ENCODE measurements at places on chromosomes 7 and 10.

- no peak for DNase-seq
Measured at GRCh38 chr7:79610748-79611304, 157.4 kb upstream of the MAGI2 start.

- DNase-seq: no peak
Measured at GRCh38 chr10:119139464-119140067, 25.9 kb downstream of the SFXN4 start.

GRCh38 chr10:132438091-132439024 is 41.4 kb downstream of the PWWP2B start:
- DNase-seq: no peak

DNA sequence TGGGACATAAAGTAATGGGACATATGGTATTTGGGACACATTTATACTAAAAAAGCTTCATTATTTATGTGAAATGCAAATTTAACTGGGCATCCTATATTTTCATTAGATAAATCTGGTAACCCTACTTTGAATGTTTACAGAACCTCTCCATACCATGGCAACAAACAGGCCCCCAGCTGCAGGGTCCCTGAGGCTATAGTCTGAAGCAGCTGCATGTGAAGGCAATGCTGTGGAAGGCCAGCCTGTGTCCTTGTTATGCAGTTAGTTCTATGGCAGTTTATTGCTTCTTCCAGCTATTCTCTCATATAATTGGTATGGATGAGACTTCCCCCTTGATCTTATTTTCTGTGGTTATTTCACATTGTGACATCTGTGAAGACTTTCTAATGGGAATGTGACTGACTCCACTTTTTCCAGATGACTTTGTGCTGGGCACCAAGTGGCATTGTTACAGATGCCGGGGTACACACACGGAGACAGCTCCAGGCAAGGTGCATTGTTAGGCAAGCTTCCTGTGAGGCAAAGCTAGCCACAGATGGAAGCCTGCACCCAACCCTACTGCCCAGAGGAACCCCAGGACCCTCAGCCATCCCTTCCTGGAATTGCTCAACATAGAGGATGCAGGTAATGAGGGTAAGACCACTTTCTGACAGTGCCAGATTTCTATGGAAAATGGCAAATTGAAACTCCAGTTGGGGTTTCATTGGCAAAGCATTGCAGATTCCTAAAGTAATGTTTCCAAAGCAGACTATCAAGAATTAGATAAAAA is 49.5 kb upstream of the ADAM12 start:
- DNase-seq: no peak

DNA sequence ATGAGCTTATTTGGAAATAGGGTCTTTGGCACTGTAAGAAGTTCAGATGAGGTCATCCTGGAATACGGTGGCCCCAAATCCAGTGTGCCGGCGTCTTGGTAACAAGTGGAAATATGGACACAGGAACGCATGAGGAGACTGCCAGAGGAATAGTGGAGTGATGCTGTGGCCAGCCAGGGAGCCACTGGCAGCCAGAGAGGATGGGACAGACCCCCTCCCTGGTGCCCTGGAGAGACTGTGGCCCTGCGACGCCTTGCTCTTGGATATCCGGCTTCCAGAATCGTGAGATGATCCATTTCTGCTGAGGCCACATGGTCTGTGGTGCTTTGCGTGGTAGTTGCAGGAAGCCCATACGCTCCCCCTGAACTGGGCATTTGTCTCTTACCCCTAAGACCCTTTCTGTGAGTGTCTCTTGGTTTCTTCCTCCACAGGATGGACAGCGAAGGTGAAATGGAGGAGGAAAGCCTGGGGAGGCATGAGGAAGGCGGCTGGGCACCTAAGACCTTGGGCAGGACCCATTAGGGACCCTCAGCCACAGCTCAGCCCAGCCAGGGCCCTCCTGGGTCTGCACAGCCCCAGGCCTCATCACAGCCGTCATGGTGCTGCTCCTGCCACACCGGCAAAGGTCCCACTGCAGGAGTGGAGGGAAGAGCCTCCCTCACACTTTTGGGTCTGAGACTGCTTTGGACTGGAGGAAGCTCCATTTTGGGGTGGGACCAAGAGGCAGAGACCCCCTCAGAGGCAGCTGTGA is 53.6 kb downstream of the INSIG1 start:
- no peak for DNase-seq

- DNase-seq: no peak
Measured at GRCh38 chr10:6504296-6504695, 75.8 kb downstream of the PRKCQ start.

DNA sequence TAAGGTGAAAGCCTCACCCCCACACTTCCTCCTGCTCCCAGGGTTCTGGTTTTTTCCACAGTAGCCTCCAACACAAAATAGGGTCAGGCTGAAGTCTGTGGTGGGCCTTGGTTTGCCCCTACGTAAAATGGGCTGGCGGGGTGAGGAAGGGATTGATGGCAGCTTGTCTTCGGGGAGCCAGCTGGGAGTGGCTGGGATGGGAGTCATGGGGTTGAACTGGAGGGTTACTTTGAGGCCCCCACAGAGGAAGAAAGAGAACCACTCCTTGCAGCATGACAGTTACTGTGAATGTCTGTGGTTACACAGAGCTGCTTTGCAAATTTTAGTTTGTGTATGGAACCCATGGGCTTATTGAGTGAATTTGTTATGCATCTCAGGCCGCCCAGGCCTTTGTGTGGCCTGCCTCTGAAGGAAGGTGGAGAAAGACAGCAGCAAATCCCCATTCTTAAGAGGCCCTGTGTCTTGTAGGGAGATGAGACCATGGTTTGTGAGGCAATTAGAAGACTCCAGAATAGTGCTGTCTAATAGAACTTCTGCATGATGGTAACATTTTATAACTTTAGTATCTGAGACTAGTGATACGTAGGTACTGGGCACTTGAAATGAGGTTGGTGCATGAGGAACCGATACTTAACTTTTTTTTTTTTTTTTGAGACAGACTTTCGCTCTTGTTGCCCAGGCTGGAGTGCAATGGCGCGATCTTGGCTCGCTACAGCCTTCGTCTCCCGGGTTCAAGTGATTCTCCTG is 8.1 kb downstream of the TRIM8 start:
- DNase-seq: no peak

- no peak for DNase-seq
Measured at GRCh38 chr10:96724621-96725020, 4.3 kb upstream of the PIK3AP1 start.

DNA sequence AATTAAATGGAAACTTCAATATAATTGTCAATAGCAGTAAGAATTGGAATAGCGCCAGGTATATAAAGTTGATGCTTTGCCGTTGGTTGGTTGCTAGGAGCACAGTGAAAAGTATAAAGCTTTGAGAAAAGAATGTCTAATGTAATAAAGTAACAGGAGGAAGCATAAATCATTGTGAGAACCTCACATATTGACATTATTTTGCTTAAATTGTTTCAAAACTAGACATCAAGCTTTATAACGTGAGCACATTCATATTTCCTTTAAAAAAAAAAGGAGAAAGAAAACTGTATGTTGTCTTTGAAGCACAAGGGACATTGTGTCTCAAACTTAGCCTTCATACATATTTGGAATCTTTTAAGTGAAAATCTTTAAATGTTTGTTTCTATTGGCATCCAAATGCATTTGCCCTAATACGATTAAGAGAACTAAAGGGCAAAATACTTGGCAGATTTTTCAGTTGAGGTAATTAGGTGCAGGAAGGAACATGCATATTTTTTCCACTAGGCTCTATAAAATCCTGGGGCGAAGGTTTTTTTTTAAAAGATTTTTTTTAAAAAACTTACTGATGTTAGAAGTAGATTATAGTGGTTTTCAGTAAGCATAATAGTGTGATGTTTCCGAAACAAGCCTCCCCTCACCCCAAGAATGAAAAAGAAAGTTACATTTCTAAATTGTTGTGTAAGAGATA is 92.4 kb downstream of the ARID5B start:
- DNase-seq: peak; percentile 9

DNA sequence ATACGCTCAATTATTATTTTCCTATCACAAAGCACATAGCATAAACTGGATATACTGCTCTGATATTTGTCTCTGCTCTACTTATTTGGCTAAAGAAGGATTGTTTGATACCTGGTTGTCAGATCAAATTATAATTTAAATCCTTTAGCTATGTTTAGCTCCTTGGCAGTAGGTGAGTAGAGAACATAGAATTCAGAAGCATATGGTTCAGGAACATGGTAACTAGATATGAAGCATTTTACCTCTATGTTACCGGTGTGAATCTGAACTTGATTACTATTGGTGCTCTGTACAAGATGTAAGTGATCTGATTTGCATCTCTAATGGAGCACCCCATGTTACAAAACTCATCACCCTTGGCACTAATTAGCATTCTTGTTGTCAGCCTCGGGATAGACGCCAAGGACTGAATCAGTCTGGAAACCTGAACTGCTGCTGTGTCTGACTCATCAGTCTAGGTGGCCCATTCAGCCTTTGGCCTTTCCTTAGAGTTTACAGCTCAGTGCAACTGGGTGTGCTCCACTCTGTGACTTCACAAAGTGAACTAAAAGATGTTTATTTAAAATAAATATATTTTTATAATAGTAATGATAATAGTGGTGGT is 12.3 kb upstream of the MYPN start:
- peak; percentile 93 for DNase-seq

DNA sequence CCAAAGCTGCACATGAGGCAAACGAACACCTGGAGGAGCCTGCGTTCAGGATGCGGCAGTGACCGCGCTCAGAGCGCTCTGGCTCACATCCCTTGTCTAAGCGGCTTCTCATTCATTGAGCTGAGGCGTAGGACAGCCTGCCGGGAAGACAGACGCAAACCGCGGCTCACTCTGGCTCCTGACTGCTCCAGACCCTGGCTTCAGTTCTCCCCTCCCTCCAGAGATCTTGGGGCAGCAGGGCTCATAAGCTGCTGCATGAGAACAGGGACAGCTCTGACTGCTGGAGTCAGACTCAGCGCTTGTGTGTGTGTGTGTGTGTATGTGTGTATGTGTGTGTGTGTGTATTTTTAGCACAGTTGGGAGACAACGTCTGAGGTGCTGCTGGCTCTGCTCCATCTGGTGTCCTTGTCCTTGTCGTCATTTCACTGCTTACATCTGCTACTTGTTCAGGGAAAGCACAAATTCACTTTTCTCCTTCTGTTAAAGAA is 15.8 kb upstream of the LYZL2 start:
- peak; percentile 6 for DNase-seq

DNA sequence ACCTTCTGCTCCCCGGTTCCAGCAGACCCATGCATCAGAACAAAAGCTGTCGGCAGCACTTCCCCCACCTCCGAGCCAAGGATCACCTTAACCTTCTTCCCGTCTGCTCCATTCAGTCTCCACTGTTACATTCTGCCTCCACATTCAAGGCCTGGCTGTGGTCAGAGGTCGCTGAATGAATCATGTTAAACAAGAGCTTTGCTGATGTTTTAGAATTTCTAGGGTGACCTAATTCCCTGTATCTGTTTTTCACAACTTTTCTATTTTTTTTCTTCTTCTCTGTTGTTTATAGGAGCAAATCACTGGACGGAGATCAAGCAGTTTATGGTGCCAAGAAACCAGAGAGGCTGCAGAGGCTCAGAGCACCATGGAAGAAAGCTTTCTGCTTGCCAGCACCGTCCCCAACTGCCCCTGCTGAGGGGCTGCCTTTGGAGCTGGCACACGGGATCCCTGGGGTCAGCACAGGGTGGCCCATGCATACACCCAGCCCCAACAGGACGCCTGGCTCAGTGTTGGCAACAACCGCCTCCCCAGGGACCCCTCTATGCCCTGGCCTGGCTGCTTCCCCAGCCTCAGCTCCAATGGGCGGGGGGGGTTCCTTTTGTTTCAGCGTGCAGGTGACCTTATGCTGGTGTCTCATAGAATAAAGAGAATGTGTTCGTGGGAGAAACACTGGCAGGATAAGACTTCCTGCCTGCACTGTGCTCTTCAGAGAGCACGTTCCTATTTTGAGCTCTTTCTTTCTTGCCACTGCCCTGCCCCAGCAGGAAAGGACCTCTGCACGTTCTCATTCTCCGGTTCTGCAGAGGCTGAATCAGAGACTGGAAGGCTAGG is 182.7 kb upstream of the LYZL2 start:
- DNase-seq: peak; percentile 93

DNA sequence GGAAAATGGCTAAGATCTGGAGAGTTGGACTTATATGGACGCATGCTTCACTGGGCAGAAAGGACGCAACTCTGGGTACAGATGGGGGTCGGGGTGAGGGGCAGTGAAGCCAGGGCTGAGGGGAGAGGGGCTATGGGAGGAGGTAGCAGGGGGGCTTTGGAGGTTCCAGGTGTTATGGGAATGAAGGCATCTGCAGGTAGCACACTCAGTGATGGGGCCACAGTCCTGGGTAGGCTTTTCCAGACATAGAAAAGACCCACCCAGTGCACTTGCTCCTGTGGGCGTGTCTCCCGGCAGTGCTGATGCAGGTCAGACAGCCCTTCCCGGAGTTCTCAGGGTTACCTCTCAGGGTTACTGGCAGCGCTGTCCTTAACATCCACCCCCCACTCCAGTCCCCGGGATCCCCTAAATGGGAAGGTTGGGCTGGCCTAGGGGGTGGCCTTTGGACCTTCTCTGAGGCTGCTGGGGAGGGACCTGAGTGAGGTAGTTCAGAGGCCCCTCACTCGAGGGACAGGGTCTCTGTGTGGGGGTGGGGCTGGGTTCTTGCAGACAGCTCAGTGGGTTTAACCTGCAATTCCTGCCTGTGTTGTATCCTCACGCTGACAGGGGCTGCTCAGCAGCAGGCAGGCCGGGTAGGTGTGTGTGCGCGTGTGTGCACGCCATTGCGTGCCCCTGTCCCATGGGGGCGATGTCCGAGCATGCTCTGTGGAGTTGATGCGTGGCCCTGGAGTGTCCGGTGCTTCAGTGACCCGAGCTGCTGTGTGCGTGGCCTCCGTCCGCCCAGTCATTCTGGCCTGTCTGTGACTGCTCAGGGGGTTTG is 6.2 kb downstream of the ZYX start:
- DNase-seq: no peak

- DNase-seq: no peak
Measured at GRCh38 chr7:74656441-74656836, 1.1 kb upstream of the GTF2I start.

- DNase-seq: no peak
Measured at GRCh38 chr10:76244061-76244686, 812.8 kb downstream of the LRMDA start.

DNA sequence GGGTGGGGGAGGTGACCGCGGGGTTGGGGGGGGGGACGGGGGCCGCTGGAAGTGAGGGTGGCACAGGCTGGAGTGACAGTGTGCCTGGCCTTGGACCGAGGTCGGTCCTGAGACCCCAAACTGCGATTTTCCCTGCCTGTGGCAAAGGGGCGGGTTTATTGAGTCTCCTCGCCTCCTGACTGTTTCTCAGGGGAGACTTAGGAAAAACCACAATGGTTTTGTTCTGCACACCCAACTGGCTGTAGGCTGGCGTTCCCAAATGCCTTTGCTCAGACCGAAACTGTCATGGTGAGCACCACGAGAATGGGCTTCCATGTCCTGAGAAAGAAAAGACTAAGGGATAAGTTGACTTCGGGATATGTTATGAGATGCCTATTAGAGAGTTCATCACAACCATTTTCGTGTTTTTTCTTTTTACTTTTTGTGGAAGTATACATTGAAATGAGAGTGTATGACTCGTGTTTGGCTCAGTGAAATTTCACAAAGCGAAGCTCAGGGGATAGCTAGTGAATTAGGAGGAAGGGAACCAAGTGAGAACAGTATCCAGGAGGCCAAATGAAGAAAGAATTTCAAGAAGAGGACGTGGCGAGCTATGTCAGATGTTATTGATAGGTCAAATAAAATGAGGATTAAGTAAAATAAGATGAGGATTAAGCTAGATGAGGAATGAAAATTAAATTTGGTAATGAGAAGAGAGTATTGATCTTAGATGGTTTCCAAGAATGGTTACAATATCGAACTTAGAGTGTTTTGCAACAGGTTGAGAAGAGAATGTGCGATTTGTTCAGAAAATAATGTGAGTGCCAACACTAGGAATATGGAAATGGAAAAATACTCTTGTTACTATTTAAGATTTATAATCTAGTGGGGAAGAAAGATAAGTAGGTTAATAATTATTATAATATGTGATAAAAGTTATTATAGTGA is 918 bp downstream of the NET1 start:
- DNase-seq: peak; percentile 36

Measured in astrocyte of the cerebellum (primary cell).